ENCODE measurements at places on chromosomes 1 and 21. TPM values are rescaled to one million over a fixed set of nuclear protein-coding genes. Genes with fewer than 3 reads are reported as not detected.

GRCh38 chr1:156129687-156130577, 15.4 kb downstream of the LMNA start:
- peaks cover 33% of the 10 kb centered on the region for H3K36me3 ChIP-seq
- no peaks in the 10 kb centered on the region for H3K27me3 ChIP-seq
- peaks cover 48% of the 10 kb centered on the region for H3K4me1 ChIP-seq
- no peak overlapping the region for H3K4me3 ChIP-seq
- peak overlapping the region; percentile 47 for H3K27ac ChIP-seq

The HORMAD1 gene
- not detected for total RNA-seq

DNA sequence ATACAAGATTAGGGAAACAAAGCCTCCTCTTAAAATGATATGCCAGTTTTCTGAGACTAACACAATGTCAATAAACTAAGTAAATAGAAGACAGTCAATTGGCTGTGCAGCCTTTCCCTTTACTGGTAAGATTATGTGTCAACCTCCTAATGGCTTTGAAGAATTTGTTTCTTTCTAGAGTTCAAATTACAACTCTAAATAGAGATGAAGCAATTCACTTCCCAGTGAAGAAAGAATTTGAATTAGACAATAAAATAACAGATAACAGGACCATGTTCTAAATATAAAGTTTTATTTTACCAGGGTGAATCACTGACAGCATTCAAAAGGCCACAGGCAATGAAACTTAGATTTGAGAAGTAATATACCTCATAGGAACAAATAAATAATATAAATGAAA, 680.3 kb downstream of the PLA2G4A start:
- H3K36me3 ChIP-seq: no peaks in the 10 kb centered on the region
- H3K4me1 ChIP-seq: no peaks in the 10 kb centered on the region
- H3K4me3 ChIP-seq: no peak overlapping the region
- H3K27me3 ChIP-seq: no peaks in the 10 kb centered on the region
- no peak for DNase-seq

DNA sequence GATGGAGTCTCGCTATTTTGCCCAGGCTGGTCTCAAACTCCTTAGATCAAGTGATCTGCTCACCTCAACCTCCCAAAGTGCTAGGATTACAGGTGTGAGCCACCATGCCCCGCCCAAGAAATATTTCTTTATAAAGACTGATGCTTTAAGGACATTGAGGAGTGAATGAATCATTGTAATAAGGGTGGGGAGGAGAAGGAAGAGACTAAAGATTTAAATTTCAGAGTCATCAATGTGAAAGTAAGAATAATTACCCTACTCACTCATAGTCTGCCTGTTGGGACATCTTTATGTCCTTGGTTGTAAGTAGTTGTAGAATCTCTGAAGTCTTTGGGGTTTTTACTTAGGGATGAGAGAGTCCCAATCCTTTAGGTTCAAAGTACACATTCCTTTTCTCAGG, 7.3 kb downstream of the KDM1A start:
- no peak overlapping the region for H3K4me3 ChIP-seq
- no peaks in the 10 kb centered on the region for H3K27me3 ChIP-seq
- no peak overlapping the region for H3K27ac ChIP-seq
- H3K36me3 ChIP-seq: no peaks in the 10 kb centered on the region

GRCh38 chr1:179038528-179039281, 13.0 kb downstream of the FAM20B start:
- H3K4me1 ChIP-seq: peaks cover 23% of the 10 kb centered on the region
- H3K27me3 ChIP-seq: no peaks in the 10 kb centered on the region
- H3K36me3 ChIP-seq: no peaks in the 10 kb centered on the region
- H3K4me3 ChIP-seq: no peak overlapping the region

- no peak overlapping the region for H3K27ac ChIP-seq
- DNase-seq: no peak
- H3K4me1 ChIP-seq: no peaks in the 10 kb centered on the region
- no peak overlapping the region for H3K4me3 ChIP-seq
- no peaks in the 10 kb centered on the region for H3K27me3 ChIP-seq
These were observed 18.6 kb upstream of the ANKRD45 start for GRCh38 chr1:173688300-173688699.

- H3K4me3 ChIP-seq: no peak overlapping the region
- H3K27me3 ChIP-seq: no peaks in the 10 kb centered on the region
- H3K36me3 ChIP-seq: peaks cover 3% of the 10 kb centered on the region
- no peak overlapping the region for H3K27ac ChIP-seq
- H3K4me1 ChIP-seq: no peaks in the 10 kb centered on the region
- DNase-seq: no peak
These were observed 134.2 kb upstream of the TNFSF4 start for GRCh38 chr1:173341307-173341706.

GRCh38 chr21:21929789-21930188, 931.6 kb downstream of the NCAM2 start:
- no peaks in the 10 kb centered on the region for H3K36me3 ChIP-seq
- H3K4me1 ChIP-seq: no peaks in the 10 kb centered on the region
- no peaks in the 10 kb centered on the region for H3K27me3 ChIP-seq
- H3K4me3 ChIP-seq: no peak overlapping the region
- no peak overlapping the region for H3K27ac ChIP-seq

The ITLN2 gene
- not detected for total RNA-seq

GRCh38 chr1:102098081-102098480, 101.4 kb upstream of the OLFM3 start:
- H3K36me3 ChIP-seq: no peaks in the 10 kb centered on the region
- H3K27me3 ChIP-seq: no peaks in the 10 kb centered on the region

- H3K4me1 ChIP-seq: no peaks in the 10 kb centered on the region
- H3K27me3 ChIP-seq: peaks cover 2% of the 10 kb centered on the region
- no peak overlapping the region for H3K4me3 ChIP-seq
These were observed 7.5 kb downstream of the ELF3 start for GRCh38 chr1:202017749-202018467.

DNA sequence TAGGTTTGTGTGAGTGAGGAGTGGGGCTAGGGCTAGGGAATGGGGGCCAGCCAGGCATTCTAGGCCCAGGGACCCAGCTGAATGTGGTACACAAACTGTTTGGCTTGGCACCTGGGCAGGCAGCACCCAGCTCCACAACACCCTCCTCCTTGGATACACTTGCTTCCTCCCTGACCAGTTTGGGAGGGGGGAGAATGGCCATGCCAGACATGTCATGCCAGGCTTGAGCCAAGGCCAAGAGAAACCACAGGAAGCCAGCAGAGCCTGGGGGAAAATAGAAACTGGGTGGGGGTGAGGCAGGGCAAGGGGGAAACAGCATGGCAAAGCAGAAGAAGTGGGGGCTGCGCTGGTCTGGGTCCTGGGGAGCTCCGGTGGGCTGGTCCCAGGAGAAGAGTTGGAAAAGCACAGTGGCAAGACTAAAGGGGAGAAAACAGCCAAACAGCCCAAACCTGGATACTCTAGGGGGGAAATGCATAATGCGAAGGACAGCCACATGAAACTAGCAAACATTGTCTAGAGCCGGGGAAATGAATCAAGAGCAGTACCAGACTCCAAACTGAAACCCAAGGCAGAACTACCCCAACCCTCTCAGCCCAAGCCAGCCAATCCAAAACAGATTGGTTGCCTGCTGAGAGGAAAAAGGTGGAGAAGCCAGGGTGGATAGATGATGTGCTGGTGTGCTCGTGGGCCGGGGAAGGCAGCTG, 47.9 kb downstream of the LGR6 start:
- no peaks in the 10 kb centered on the region for H3K36me3 ChIP-seq
- H3K27me3 ChIP-seq: peaks cover 5% of the 10 kb centered on the region
- DNase-seq: no peak

GRCh38 chr1:30511106-30511505, 212.3 kb downstream of the MATN1 start:
- peaks cover 2% of the 10 kb centered on the region for H3K27me3 ChIP-seq
- DNase-seq: no peak
- H3K4me3 ChIP-seq: no peak overlapping the region
- no peak overlapping the region for H3K27ac ChIP-seq

GRCh38 chr1:31257213-31257612, 17.5 kb upstream of the NKAIN1 start:
- H3K36me3 ChIP-seq: peaks cover 43% of the 10 kb centered on the region
- no peak overlapping the region for H3K27ac ChIP-seq
- no peak for DNase-seq
- H3K4me1 ChIP-seq: no peaks in the 10 kb centered on the region
- H3K27me3 ChIP-seq: no peaks in the 10 kb centered on the region

DNA sequence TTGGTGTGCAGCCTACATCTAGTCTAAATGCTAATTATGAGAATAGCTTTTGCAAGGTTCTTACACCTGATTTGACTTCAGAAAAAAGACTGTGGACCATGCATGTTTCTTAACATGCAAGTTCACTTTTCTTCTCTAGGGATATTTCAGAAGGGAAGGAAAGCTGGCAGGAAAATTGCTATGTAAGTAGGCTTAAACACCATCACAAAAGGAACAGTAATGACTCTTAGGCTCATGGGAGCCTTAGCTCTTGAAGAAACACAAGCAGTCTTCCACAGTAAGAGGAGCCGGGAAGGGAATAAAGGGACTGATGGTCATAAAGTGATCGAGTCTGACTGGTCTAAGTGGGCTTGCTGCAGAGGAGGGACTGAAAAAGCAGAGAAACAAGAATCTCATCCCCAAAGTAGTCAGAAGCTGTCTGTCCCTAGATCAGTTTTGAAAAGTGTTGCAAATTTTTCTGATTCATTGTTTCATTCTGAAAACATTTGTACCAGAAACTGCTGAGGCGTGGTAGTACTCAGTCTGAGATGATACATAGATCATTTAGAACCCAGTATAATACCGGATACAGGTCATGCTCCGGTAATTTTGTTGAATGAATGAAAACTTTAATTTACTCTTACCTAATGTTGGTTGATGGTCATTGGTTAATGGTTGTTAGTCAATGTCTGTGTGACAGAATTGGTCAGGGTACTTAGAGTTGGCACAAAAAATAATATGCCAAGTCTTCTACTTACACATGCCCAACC, 40.9 kb downstream of the SMYD2 start:
- H3K27me3 ChIP-seq: no peaks in the 10 kb centered on the region
- DNase-seq: no peak
- no peak overlapping the region for H3K4me3 ChIP-seq
- H3K27ac ChIP-seq: no peak overlapping the region
- peaks cover 40% of the 10 kb centered on the region for H3K36me3 ChIP-seq

GRCh38 chr1:210758761-210759160, 375.2 kb downstream of the KCNH1 start:
- DNase-seq: no peak
- H3K4me1 ChIP-seq: no peaks in the 10 kb centered on the region
- no peak overlapping the region for H3K27ac ChIP-seq
- H3K36me3 ChIP-seq: no peaks in the 10 kb centered on the region
- no peak overlapping the region for H3K4me3 ChIP-seq
- H3K27me3 ChIP-seq: no peaks in the 10 kb centered on the region

GRCh38 chr1:235421751-235422150, 54.5 kb downstream of the TBCE start:
- H3K4me3 ChIP-seq: no peak overlapping the region
- H3K27ac ChIP-seq: no peak overlapping the region

DNA sequence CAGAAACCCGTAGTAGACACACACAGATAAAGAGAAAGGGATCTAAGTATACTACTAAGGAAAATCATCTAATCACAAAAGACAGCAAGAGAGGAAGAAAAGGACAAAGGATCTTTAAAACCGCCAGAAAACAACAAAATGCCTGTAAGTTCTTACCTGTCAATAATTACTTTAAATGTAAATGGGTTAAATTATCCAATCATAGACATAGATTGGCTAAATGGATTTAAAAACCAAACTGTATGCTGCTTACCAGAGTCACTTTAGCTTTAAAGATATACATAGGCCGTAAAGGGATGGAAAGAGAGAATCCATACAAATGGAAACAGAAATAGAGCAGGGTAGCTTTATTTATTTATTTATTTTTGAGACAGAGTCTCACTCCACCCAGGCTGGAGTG, 44.0 kb downstream of the FLVCR1 start:
- H3K27me3 ChIP-seq: no peaks in the 10 kb centered on the region
- no peak overlapping the region for H3K4me3 ChIP-seq
- H3K27ac ChIP-seq: no peak overlapping the region
- H3K36me3 ChIP-seq: peaks cover 20% of the 10 kb centered on the region

DNA sequence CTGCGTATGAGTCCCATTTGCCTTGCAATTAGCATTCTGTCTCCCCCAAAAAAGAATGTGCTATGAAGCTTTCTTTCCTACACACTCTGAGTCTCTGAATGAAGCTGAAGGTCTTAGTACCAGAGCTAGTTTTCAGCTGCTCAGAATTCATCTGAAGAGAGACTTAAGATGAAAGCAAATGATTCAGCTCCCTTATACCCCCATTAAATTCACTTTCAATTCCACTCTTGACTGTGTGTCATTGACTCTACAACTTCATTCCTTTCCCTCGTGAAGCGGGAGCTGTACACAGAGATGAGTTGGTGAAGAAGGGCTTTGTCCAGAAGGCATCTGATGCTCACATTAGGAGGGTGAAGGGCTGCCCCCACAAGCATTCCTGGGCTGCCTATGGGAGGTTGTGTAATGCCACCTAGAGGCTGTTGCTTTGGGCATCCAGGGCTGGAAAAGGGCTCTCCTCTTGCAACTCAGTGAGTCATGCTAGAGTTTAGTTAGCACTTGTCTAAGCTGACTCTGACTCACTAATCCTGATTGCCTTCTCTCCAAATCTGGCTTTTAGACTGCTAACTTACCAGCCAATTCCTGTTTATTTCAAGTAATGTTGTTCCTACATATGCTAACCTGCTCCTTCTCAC, 1.8 kb downstream of the SPRR1B start:
- no peaks in the 10 kb centered on the region for H3K27me3 ChIP-seq
- no peaks in the 10 kb centered on the region for H3K4me1 ChIP-seq
- no peak for DNase-seq
- no peaks in the 10 kb centered on the region for H3K36me3 ChIP-seq

DNA sequence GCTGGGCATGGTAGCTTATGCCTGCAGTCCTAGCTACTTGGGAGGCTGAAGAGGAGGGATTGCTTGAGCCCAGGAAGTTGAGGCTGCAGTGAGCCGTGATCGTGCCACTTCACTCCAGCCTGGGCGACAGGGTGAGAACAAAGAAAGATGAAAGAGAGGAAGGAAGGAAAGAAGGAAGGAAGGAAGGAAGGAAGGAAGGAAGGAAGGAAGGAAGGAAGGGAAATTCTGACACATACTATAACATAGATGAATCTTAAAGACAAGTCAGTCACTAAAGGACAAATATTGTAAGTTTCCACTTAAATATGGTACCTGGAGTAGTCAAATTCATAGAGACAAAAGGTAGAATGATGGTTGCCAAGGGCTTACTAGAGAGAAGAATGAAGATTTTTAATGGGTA, 108.0 kb upstream of the CACHD1 start:
- no peak for DNase-seq
- H3K27me3 ChIP-seq: no peaks in the 10 kb centered on the region
- no peaks in the 10 kb centered on the region for H3K36me3 ChIP-seq
- no peak overlapping the region for H3K4me3 ChIP-seq
- no peaks in the 10 kb centered on the region for H3K4me1 ChIP-seq
